Kidney epithelial cell (primary cell): ENCODE measurements at places on chromosomes 1 and 21. TPM values are rescaled to one million over a fixed set of nuclear protein-coding genes. Genes with fewer than 3 reads are reported as not detected.

Gene OPN3
- total RNA-seq: 25.7 and 29.8 TPM in 2 replicates

Gene SEC22B
- total RNA-seq: 24.8 and 29.4 TPM in 2 replicates

Gene CD1E
- not detected in 2 replicates for total RNA-seq

GRCh38 chr1:204128964-204129896 is 22.6 kb downstream of the ETNK2 start:
- DNase-seq: no peak

Gene PRCC
- 56.0 and 59.3 TPM in 2 replicates for total RNA-seq
